CD4-positive, alpha-beta T cell treated with Interleukin-4 for 4 hours (primary cell): ENCODE measurements at places on chromosomes 16 and 17.
A peak's percentile ranks its signal among the peaks of the same experiment; 100 is the strongest.

DNA sequence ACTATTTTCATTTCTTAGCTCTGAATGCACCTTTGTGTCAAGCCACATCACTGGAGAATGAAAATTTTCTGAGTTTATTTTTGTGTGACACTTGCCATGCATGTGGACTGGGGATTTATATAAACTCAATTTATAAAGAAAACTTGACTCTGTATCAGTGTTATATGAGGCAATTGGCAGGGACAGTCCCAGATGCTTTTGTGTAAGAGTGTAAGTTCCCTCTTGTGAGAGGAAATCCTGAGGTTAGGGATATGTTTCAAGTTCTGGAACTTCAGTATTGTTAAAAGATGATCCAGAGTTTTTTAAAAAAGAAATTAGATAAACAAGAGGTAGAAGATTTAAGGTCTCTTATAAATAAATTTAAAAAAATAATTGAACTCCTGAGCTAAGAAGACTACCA is 10.9 kb upstream of the CCL8 start:
- no peak for DNase-seq

GRCh38 chr16:27174007-27174406 is 29.3 kb upstream of the KDM8 start:
- DNase-seq = peak; percentile 68

DNA sequence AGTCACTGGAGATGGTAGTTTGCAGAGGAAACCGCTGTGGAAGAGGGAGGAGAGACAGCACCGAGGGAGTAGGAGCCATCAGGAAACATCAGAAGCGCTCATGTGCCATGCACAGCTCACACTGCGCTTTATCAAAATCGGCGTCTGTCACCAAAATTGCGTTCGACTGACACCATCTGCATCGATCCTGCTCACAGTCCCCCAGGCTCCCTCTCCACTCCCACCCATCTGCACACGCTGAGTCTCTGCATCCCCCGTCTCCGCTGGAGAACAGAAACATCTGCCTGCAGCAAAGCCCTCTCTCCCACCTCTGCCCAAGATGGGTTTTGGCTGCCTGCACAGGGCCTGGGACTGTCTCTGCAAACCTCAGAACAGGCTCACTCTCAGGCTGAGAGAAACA is 187.5 kb upstream of the RPL38 start:
- DNase-seq = no peak

DNA sequence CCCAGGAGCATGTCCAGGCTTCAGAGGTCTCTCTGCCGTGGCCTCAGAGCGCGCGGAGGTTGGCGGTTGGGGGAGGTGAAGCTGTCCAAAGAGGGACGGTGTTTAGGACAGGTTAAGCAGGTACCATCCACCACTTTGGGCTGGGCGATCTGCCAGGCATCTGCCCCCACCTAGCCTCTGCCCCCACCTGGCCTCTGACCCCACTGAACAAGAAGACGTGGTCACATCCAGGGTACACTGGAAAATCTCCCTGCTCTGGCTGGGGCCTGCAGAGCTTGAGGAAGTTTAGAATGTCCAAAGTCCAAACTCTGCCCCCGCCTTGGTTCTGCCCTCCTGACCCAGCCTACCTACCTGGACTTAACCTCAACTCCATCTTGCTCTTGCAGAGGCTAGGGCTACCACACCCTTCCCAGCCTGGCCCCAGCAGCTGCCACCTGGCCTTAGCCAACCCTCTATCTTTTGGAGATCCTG is 1.6 kb downstream of the ITGA3 start:
- DNase-seq = no peak

DNA sequence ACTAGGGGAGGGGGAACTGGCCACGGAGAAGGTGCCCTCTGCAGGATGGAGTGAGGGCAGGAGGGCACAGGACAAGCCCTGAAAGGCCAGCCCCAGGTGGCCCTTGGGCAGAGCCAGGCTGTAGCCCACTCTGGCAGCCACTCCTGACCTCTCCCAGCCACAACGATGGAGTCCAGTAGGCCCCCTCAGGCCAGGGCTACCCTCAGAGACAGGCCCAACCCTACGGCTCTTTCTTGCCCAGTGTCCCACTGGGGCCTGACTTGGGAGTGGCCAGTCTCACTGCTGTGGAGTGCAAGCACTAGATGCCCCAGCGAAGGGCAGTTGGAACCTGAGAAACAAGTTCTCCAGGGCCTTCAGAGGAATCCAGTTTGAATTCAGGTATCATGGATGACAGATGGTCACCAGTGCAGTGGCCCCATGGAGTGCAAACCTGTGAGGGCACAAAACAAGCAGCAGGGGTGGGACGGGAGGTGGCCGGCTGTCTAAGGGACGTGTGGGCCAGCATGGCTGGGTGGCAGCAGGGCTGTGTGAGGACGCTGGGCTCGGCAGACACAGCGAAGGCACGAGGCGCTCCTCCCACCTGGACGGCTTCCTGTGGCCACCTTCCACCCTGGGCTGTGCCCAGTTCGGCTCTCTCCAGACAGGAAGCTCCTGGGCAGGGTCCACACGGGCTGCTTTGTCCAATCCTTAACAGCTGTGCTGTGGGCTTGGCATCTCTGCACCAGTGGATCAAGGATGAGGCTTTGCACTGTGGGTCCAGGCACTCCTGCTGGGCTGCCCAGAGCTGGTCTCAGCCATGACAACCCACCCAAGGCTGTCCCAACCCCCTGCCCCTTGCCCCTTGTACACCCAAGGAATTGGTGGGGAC is 72.1 kb downstream of the AMFR start:
- no peak for DNase-seq

- DNase-seq = no peak
These were observed 281.5 kb downstream of the SEC14L1 start for GRCh38 chr17:77422104-77422747.

- peak; percentile 17 for DNase-seq
These were observed 53.1 kb downstream of the CMIP start for GRCh38 chr16:81497690-81498089.

- DNase-seq = no peak
These were observed 762 bp upstream of the RBL2 start for GRCh38 chr16:53433509-53433908.

- no peak for DNase-seq
These were observed 41.7 kb downstream of the PEMT start for GRCh38 chr17:17549732-17550366.

DNA sequence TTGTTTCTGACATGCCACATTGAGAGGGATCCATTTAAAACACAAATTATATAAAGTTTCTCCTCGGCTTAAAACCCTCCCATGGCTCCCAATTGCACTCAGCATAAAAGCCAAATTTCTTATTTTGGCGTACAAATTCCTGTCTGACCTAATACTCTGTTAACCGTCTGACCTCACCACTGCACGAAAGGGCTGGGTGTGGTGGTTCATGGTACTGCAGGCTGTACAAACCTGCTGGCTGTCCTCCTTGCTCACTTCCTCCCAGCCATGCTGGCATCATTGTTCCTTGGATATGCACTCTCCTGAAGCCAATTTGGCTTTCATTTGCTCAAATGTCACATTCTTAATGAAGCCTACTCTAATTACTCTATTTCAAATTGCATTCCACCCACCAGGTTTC is 301.6 kb upstream of the C16orf82 start:
- DNase-seq = no peak

DNA sequence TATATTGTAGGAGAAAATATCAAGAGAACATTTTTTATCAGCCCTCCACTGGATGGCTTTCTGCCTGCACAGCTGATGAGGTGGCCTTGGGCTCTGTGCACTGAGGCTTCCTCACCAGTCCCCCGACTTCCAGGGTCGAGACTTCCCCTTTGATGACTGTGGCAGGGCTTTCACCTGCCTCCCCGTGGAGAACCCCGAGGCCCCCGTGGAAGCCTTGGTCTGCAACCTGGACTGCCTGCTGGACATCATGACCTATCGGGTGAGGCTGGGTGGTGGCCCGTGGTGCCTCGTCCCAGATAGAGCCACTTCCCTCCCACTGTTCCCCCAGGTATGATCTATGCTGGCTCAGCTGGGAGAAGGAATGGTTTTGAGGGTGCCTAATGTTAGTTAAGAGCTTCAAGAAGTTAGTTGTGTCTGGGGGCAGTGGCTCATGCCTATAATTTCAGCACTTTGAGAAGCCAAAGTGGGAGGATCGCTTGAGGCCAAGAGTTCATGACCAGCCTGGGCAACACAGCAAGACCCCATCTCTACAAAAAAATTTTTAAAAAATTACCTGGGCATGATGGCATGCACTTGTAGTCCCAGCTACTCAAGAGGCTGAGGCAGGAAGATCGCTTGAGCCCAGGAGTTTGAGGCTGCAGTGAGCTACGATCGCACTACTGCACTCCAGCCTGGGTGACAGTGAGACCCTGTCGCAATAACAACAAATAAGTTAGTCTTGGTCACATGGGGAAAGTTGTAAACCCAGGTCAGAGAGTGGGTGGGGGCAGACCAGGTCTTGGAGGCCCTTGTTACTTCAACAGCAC is 11.8 kb downstream of the FCSK start:
- no peak for DNase-seq

GRCh38 chr17:81162491-81162890 is 2.8 kb upstream of the PVALEF start:
- no peak for DNase-seq

- DNase-seq = no peak
These were observed 151.7 kb downstream of the ANKFN1 start for GRCh38 chr17:56305007-56305406.

GRCh38 chr17:40362696-40363110 is 1.8 kb downstream of the GJD3 start:
- peak; percentile 65 for DNase-seq

- no peak for DNase-seq
These were observed 7.4 kb downstream of the RAD51C start for GRCh38 chr17:58699771-58700170.

DNA sequence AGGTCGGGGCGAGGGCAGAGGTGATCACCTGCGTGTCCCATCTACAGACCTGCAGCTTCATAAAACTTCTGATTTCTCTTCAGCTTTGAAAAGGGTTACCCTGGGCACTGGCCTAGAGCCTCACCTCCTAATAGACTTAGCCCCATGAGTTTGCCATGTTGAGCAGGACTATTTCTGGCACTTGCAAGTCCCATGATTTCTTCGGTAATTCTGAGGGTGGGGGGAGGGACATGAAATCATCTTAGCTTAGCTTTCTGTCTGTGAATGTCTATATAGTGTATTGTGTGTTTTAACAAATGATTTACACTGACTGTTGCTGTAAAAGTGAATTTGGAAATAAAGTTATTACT is 28.9 kb downstream of the STH start:
- no peak for DNase-seq

GRCh38 chr16:28285649-28286048 is 6.7 kb upstream of the SBK1 start:
- no peak for DNase-seq

DNA sequence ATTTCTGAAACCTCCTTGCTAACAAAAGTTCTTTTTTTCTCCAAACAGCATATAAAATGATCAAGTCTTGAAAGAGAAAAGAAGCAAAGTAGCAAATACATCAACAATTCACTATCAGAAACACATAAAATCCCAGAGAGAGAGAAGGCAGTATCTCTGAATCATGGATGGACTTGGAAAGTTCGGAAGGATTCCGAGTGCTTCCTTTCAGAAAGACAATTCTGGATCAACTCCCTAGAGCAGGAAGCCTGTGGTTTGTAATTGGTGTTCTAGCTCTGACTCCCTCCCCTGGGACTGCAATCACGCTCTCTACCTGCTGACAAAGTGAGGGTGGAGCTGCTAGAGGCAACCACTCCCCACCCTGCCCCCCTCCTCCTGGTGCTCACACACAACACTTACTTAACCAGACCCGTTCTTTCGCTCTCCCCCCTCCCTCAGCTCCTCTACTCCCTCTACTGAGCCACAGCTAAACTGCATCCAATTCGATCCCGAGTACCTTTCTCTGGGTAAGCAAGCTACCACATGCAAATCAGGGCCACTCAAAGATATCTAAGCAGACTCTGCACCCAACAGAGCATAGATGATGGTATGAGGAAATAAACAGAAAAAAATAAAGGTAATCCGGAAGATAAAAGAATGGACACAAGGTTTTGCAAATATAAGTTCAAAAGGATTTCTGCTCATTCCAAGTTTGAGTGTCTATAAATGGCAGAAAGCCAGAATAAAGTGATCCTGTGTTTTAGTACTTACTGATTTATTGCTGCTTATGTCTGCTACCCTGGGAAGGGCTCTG is at the start of gene RNF43:
Gene RNF43, minus strand, starts transcription at position 235 of the 793 bp plus-strand sequence. CDS start 1,957 bp downstream, outside the sequence.
- peak; percentile 93 for DNase-seq

GRCh38 chr16:10740000-10740844 is 3.4 kb upstream of the NUBP1 start:
- DNase-seq = no peak
